ENCODE measurements at places on chromosomes 6 and 20.

DNA sequence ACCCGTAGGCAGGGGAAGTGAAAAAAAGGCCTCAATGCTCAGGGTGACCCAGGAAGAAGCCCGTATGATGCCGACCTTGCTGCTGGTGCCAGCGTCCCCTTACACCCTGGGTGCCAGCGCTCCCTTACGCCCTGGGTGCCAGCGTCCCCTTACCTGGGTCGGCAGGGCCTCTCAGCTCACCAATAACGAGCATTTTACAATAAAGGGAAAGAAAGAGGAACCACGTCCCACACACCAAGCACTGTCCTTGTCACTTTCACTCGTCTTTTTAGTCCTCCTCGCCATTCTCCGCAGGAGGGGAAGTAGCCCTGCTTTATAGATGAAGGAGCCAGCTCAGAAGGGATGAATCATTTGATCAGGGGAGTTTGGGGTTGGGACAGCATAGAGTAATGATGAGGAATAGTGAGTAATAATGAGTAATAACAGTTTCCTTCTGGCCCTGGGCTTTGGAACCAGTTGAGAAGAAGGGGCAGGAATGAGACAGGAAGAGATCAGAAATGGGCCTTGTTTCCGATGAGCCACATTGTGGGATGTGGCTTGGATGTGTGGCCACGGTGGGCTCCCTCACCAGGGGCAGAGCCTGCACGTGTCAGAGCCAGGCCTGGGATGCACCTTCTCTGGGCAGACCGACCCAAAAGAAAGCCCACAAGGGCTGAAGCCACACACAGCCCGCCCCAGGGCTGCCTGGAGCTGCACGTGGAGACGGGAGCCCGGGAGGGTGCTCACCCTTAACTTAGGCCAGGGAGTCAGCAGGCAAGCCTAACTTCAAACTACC lies 75.7 kb downstream of the SYNJ2 start:
- peak; percentile 81 for DNase-seq

DNA sequence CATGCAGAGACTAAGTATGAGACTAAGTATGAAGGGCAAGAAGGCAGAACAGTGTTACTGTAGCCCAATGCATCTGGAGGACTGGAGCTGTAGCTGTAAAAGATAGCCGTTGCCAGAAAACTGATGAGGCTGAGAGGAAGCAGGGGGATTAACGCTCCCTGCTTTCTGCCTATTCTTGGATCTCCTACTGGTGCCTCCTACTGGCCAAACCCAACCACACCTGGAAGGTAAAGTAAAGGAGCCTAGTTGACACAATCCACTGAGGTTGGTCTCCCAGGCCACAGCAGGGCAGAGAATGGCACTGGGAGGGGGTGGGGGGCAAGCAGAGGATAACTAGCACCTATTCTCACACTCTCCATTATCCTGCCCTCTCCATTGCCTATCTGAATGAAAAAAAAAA lies 105.0 kb upstream of the MRPS10 start:
- no peak for DNase-seq

DNA sequence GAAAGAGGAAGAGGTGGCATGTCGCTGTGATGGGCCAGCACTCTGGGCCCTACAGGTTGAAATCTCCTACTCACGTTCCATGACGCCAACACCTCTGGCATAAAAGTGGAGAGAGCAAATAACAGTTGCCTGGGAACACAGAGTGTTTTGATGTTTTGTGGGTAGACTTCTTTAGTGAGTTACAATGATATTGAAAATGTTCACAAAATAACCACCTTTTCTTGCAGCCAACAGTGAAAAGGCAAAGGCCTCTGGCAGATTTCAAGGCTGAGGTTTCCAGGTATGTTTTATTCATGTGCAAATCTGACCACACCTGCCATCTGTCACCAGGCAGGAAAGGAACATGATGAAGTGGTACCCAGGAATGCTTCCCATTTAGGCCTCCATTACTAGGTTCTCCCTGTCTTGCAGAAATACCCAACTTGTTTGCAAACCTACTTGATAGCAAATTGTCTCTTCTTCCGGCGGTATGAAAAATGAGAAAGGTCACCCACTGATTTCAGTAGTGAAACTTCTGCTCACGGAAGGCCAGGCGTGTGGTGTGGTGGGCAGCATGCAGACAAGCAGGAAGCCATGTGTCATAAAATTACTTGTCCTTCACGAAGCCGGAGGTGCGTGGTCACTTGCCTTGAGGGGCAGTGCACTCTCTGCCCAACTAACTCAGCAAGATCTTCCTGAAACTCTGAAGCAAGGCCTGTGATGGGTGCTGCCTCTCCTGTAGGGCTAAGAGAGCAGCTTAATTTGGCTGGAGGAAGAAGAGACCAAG lies 299.1 kb upstream of the PRDM1 start:
- peak; percentile 89 for DNase-seq

DNA sequence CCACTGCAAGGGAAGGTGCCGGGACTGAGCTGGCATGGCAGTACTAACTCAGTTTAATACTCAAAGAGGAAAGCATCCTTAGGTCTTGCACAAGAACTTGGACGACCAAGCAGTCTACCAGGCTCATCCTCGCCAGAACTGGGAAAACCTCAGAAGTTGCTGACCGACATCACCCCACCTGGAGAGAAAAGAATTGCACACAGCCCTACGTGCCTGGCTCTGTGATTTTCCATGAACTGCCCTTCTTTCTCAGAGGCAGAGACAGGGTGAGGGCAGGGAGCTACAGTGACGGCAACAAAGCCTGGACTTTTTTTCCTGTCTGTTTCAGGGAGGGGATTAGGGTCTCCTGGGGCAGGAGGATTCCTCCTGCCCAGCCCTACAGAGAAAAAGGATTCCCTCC lies 8.0 kb downstream of the JAG1 start:
- DNase-seq: no peak

DNA sequence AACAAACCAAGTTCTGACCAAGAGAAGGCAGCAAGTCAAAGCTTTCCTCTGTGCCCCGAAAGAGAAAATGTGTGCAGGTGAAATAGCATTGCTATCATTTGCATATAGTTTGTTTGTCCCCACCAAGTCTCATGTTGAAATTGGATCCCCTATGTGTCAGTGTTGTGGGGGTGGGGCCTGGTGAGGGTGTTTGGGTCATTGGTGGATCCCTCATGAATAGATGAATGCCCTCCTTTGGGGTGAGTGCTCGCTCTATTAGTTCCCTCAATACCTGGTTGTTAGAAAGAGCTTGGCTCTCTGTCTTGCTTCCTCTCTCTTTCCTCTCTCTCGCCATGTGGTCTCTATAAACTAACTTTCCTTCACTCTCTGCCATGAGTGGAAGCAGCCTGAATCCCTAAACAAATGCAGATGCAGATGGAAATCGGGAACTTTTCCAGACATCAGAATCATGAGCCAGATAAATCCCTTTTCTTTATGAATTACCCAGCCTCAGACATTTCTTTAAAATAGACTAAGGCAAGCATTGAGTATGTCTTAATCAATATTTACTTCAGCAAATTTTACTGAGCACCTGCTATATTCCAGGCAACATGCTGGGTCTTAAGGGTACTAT lies 43.8 kb upstream of the SYNDIG1 start:
- no peak for DNase-seq

DNA sequence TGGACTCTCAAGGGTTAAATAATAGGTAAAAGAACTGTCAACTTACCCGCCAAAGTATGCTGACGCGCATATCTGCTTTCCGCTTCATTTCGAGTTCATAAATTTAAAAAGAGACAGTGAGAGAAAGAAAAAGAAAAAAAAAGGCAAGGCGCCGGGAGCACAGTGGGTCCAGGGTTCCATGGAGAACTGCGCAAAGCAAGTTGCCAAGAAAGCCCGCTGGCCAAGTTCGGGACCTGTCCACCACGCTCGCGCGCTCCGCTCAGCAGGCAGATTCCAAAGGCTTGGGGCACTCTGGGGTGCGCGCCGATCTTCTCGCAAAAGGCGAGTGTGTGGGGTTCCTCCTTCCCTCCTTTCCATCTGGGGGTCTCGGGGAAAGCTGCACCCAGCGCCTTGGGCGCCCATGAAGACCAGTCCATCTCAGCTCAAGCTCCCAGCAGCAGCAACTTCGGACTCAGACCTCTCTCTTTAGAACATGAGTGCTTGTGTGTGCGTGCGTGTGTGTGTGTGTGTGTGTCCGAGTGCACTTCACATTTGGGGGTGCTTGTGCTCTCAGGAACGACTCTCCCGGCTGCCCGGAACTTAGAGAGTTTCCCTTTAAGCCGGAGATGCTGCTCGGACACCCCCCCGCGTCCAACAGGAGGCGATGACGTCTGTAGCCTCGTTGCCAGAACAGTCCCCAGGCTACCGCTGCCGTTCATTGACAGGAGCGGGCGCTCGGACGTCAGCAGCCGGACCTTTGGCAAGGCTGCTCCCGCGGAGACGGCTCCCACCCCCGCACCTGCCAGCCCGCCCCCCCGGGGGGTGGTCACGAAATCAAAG lies 180.0 kb downstream of the TBXT start:
- DNase-seq: no peak

DNA sequence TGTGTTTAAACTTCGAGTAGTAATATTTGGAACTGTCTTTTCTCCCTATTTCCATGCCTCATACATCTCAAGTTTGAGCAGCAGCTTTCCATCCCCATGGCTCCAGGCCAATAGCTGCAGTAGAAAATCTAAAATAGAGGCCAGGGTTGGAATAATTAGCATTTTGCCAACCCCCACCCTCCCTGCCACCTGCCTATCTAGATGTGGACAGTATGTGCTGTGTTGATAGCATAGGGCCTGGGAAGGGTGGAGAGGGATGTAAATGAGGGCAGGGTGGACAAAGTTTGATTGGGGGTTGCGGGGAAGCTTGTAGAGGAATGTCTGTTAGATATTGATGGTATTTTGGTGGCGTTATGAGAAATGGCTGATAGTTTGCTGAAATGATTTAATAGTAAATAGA lies 5.6 kb downstream of the TOP1 start:
- DNase-seq: no peak

DNA sequence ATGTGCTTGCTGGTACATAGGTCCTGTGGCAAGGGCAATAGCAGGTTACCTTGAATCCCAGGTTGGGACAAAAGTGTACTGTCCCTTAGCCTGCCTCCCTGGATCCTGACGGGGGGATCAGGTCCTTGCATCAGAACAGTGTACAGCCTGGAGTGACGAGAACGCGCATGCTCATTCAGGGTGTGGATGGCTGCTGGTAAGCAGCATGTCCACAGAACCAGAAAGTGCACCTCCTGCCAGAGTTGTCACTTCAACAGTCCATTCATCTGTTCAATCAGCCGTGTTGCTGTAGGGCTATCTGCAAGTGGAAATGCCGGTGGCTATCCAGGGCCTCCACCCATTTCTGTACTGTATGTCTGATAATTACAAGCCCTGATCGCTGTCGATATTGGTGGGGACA lies 236.3 kb upstream of the SOX4 start:
- DNase-seq: no peak

- peak; percentile 90 for DNase-seq
These were observed at the start of gene TRIM27 for GRCh38 chr6:28923318-28924102. TRIM27 (minus strand) TSS chr6:28923985; CDS start chr6:28923632, 353 bp downstream.

DNA sequence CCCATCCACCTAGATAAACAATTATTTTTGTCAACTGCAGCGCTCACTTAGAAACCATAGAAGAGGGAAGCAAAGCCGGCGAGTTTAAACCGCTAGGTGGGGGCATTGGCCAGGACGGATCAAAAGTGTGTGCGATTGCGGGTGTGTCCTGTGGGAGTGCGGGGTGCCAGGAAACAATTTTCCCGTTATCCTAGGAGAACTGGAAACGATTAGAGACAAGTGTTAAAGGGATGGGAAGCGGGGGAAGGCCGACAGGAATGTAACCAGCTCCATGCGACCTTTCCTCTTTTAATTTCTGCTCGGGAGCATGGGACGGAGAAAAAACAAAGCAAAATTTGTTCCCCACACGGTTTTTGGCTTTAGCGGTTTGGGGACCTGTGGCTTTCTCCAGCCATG lies 2.8 kb upstream of the HTR1B start:
- DNase-seq: peak; percentile 39

GRCh38 chr6:149044528-149044927 lies 273.0 kb upstream of the TAB2 start:
- no peak for DNase-seq

- no peak for DNase-seq
These were observed 20.6 kb downstream of the KCNQ5 start for GRCh38 chr6:72642435-72642834.

DNA sequence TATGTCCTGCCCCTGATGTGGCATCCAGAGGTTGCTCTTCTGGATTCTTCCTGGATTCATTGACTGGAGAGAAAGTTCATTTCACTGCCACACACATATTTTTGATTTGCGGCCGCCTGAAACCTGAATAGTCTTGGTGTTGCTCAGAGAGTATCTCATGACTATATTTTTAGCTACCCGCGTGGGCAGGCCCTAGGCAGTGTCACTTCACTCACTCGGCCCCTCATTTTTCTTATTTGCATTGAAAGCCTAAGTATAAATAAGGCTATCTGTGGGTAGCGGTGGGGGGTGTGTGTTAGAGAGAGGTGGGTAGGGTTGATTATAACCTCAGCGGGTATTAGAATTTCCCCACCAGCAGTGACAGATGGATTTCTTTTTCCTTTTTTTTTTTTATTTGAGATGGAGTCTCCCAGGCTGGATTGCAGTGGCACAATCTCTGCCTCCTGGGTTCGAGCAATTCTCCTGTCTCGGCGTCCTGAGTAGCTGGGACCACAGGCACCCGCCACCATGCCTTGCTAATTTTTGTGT lies 113.5 kb downstream of the JARID2 start:
- DNase-seq: no peak

- DNase-seq: no peak
These were observed 109.8 kb downstream of the CRYBG1 start for GRCh38 chr6:106470316-106470715.

- no peak for DNase-seq
These were observed 332.5 kb downstream of the TAF4 start for GRCh38 chr20:61733216-61733615.

DNA sequence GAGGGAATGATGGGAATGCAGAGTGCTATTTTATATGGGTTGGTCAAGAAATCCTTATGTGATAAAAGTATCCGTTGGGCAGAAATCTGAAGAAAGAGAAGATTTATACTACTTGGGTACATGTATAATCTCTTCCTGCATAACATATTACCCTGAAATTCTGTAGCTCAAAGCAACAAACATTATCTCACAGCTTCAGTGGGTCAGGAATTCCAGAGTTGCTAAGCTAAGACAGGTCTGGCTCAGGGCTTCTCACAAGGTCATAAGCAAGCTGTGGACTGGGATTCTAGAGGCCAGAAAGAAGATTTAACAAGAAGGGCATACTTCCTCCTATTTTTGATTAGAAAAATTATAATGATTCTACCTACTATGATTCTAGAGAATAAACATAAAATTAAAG lies 172.5 kb upstream of the THEMIS start:
- DNase-seq: no peak

- no peak for DNase-seq
These were observed 3.1 kb downstream of the GABRR2 start for GRCh38 chr6:89311853-89312531.

GRCh38 chr20:15699431-15700146 lies 873.7 kb downstream of the KIF16B start:
- no peak for DNase-seq

GRCh38 chr6:139338795-139339194 lies 35.7 kb downstream of the CITED2 start:
- DNase-seq: no peak

- peak; percentile 69 for DNase-seq
These were observed 995 bp downstream of the STK4 start for GRCh38 chr20:44967207-44967807.

GRCh38 chr20:22821081-22821727 lies 213.9 kb upstream of the SSTR4 start:
- DNase-seq: no peak

- no peak for DNase-seq
These were observed 87.5 kb downstream of the TRERF1 start for GRCh38 chr6:42363926-42364849.

All from activated CD4-positive, alpha-beta T cell treated with anti-CD3 and anti-CD28 coated beads, Interleukin-2, Interleukin-6, amounts not matched to agents 100 ng/mL and 50 ng/mL, durations not matched to agents 16 hours and 8 hours (primary cell).